ENCODE measurements at places on chromosomes 11 and 22. TPM values are rescaled to one million over a fixed set of nuclear protein-coding genes. Genes with fewer than 3 reads are reported as not detected.

Gene HINFP
- 6.4 TPM for total RNA-seq

Gene OR10A6
- not detected for total RNA-seq

GRCh38 chr11:18578975-18579598, 9.4 kb downstream of the UEVLD start:
- peak; percentile 50 for DNase-seq

DNA sequence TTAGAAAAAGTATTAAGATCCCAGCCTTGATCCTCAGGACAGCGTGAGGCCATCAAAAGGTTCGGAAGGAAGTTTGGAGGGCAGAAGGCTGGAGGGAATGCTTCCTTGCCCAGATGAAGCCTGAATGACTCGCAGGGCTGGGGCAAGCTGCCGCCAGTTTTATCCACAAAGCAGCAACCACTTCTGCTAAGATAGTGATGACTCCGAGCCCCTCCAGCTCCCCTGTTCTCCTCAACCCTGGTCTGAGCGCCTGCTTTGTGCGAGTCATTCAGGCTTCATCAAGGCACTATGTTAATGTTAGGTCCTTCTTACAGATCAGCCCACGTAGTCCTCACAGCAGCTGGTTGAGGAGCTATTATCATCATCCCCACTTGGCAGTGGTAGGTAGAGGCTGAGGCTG, 158.8 kb downstream of the COMMD9 start:
- peak; percentile 24 for DNase-seq

DNA sequence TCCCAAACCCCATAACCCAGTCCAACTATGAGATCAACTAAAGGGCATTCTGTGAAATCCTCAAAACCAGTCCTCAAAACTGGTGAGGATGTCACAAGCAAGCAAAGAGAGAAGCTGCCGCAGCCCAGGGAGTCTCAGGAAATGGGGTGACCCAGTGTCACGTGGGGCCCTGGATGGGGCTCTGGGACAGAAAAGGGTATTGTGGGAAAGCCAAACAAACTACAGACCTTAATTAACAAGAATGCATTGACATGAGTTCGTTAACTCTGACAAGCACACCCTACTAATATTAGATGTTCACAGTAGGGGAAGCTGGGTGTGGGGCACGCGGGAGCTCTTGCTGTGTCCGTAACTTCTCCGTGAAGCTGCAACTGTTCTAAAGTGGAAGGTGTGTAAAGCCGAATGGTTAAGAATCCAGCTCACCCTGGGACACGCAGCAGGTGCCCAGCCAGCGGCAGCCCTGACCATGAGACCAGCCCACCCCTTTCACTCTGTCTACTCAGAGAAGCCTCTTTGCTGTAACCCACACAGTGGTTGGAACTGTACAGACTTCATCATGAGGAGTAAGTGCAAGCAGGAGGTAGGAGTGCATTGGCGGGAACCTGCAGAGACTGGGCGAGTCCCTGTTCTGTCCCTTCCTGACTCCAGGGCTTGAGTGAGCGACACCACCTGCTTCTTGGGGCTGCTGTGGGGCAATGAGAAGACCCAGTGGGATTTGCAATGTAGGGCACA, 17.9 kb downstream of the LINC01488 start:
- DNase-seq, result no peak

DNA sequence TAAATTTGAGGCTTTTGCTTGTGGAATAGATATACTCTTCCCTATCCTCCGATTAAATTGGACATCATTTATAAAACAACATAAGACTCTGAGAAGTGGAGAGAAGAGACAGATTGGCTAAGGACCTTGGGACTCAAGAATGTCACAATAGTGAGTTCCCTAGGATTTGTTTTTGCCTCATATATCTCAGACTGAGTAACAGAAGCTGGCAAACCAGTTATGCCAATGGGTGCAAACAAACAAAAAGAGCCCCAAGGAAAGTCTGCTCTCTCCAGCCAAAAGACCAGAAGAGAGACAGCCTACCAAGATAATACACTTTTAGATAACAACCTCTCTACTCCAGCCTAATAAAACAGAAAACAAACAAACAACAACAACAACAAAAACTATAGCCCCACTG, 28.9 kb downstream of the DEUP1 start:
- DNase-seq, result no peak

- no peak for DNase-seq
Measured at GRCh38 chr22:18066181-18066859, 11.5 kb upstream of the PEX26 start.

DNA sequence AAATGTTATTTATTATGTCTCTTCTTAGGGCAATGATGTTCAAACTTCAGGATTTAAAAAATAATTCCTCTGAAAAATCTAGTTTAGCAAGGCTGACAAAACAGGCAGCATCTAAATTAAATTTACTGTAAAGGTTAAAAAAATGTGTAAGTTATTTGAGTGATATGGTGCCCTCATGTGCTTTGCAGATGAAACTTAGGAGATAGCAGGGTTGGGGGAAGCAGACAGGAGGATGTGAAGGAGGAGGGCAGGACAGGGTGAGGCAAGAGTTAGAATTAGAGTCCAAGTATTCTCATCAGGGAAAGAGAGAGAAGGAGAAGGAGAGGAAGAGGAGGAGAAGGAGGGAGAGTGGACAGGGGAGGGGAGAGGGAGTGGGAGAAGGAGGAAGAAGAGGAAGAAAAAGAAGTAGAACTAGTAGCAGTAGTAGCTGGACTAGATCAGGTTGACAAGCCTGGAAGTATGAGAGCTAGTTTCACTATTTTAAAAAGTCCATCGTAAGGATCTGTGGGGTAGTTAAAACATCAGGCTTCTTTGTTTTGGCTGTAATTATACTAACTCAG, 141.2 kb upstream of the SESN3 start:
- DNase-seq, result no peak

Measured in A172 (cell line).